Dermis microvascular lymphatic vessel endothelial cell (primary cell): ENCODE measurements at places on chromosomes 5 and 9. TPM values are rescaled to one million over a fixed set of nuclear protein-coding genes. Genes with fewer than 3 reads are reported as not detected.

Gene CCDC107
- total RNA-seq: 7.7 and 10.9 TPM in 2 replicates

Gene SLC28A3
- not detected in 2 replicates for total RNA-seq

Gene RGS7BP
- 0.13 TPM in 2 replicates for total RNA-seq

Gene PRRX2
- 0.13 and 1.2 TPM in 2 replicates for total RNA-seq

Gene C5orf58
- total RNA-seq: not detected in 2 replicates

Gene SAXO1
- not detected in 2 replicates for total RNA-seq

Gene PCDHA6
- 0.25 TPM in 1 of 2 replicates, not detected in the other for total RNA-seq
